ENCODE measurements at places on chromosomes 16 and 17.
A peak's percentile ranks its signal among the peaks of the same experiment; 100 is the strongest.

DNA sequence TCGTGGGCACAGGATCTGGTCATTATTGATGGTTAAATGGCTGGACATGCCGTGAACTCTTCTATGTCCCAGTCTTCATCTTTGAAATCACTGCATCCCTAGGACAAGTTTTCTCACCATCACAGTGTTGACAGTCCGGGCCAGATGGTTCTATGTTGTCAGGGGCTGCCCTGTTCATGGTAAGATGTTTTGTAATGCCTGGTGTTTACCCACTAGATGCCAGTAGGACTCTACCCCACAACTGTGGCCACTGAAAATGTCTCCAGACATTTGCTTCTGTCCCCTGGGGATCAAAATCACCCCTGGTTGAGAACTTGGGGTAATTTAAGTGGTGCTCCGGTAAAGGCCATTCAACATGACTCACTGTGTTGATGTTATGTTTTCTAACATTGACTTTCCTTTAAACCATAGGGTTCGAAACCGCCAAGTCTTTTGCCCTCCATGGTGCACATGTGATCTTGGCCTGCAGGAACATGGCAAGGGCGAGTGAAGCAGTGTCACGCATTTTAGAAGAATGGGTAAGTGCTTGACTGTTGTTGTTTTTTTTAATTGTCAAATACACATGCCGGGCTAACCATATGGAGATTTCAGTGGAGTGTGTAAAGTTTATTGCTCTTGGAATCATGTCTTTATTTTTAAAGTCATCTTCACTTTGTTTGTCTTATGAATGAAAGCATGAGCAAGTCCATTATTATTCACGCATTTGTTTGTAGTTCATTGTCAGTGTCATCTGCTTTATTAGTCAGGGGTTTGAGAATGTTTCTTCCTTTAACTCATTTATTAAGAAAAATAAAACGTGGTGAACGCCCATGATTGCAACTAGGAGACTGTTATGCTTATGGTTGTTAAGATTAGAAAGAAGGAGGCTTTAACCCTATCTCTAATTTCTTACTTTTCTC, 64.6 kb downstream of the WWOX start:
- no peak for DNase-seq

- DNase-seq, result no peak
Observed at GRCh38 chr17:35376245-35376644, 2.8 kb upstream of the SLFN11 start.

GRCh38 chr17:61322325-61323002, 77.2 kb upstream of the TBX2 start:
- DNase-seq, result no peak

- no peak for DNase-seq
Observed at GRCh38 chr16:85580684-85581083, 32.4 kb upstream of the GSE1 start.

DNA sequence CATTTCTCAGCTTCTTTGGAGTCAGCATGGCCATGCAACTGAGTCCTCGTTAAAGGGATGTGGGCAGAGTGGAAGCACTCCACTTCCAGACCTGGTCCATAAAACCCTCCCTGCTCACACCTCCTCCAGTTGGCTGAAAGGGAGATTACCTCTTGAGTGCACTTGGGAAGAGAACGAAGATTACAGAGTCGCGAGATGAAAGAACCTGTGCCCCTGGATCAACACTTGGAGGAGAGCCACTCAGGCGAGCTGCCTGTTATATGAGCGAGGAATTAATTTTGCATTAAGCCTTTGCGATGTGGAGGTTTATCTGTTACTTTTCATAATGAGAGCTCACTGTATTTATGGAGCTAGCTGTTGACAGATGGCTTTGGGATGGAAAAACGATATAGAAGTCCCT, 147.9 kb downstream of the MAF start:
- DNase-seq, result no peak

DNA sequence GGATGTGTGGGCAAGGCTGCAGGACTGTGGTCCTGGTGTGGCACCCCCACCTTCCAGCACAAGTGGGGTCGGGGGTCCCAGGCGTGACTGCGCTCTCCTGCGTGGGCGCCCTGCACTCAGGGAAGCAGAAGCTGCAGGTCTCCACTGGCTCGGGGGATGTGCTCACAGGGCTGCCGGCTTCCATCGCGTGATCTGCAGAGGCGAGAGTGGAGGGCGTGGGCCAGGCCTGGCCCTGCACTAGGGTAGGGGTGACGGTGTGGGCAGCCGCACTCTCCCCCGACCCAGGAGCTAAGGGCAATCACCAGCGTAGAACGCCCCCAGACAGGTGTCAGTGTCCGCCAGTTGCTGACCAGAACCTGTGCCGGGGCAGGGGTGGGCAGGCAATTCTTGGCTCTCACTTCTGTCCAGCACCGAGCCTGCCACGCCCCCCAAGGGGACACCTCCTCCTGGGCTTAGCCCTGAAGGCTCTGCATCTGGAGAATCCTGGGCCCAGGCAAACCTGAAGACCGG, 32.3 kb downstream of the TNFRSF13B start:
- peak; percentile 78 for DNase-seq

DNA sequence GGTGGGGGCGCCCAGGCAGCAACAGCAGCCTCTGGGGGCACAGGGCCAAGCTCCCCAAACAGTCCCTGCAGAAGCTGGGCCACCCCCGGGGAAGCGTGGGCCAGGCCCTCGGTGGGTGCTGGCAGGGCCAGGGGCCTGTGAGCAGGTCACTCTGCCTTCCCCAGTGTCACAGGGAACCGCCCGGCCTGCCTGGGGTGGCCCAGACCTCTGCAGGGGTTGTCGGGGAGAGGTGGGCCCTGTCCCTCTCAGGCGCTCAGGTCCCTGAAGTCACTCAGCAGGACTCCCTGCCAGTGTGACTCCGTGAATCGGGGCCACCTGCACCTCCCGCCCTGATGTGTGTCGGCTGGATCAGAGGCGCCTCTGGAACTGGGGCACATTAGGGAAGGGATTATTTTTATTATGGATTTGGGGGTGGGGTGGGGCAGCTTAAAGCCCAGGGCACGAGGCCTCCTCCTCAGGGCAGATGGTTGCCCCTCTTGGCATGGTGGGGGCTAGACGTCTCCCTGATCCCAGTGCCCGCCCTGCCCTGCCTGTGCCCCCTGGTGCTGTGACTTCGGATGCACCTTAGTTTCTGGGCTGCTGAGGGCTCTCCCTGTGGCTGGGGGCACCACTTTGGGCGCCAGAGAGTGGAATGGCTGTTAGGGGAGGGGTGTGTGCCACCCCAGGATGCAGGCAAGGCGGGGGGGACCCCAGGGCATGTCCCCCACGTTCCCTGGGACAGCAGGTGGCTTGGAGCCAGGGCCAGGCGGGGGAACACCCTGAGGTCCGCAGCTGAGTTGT, 1.2 kb upstream of the GNG13 start:
- DNase-seq, result no peak

- no peak for DNase-seq
Observed at GRCh38 chr17:69928611-69929010, 146.4 kb upstream of the KCNJ16 start.

DNA sequence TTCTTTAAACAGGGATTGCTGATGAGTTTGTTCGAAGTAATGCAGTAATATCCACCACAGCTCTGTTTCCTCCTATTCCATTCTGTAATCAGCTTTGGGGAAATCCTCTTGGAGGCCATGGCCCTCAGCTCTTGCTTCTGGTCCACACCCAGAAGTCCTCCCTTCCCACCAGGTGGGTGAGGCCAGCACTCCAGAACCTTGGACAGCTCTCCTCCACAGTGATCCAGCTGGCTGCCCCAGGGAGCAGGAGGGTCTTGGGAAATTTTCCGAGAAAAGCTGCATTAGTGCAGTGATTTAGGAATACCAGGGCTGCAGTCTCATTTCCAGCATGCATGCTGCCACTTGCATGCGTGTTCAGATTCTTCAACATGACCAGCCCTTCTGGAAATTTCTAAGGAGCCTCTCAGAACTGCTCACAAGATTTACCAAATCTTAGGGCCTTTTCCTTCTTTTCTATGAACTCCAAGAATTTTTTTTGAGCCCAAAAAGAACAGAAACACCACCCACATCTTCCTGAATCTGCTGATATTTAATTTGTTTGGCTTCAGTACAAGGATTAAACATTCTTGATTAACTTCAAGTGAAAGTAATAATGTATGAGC, 4.2 kb downstream of the SMPD3 start:
- no peak for DNase-seq

DNA sequence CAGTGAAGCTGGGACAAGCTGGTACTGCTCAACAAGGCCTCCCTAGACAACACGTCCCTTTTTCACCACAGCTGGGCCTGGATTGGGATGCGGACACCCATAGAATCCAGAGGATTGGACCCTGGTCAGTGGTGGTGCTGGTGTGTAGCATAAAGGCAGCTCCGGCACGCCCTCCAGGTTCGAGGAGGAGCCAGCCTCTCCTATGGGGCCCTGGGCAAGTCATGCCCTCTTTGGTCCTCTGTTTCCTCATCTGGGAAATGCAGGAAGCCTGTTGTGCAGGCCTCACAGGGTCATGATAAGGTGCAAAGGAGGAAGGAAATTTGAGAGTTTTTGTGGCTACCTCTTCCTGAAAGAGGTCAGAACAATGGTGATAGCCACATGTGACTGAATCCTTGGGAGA, 1741.7 kb downstream of the TP53TG3F start:
- DNase-seq, result no peak

GRCh38 chr17:7252176-7253043, at the start of gene ELP5:
ELP5 (plus strand) TSS chr17:7252215; CDS start chr17:7252551, 336 bp downstream.
- peak; percentile 95 for DNase-seq

GRCh38 chr17:40558300-40558889, 6.9 kb downstream of the CCR7 start:
- DNase-seq, result no peak

- no peak for DNase-seq
Observed at GRCh38 chr16:88643644-88643932, 5.2 kb downstream of the IL17C start.

GRCh38 chr17:31722251-31723056, 136.6 kb downstream of the COPRS start:
- DNase-seq, result no peak

DNA sequence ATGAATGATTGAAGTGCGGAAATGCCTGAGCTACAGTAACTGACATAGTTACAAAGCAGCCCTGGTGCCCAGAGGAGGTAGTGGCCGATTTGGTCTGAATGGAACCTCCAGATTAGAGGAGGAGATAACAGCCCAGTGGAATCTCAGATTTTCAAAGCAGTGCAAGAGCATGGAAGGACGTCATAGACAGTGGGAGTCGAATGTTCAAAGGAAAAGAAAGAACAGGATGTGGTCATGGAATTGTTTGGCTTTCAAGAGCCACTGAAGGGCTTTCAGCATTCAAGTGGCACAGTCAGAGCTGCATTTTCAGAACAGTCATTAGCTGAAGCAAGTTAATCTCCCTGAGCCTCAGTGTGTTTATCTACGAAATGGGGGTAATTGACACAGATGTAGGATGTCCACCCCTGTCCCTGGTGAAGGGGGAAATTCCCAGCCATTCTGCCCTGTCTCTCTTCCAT, 104.6 kb upstream of the CACNG3 start:
- DNase-seq, result peak; percentile 28

- DNase-seq, result no peak
Observed at GRCh38 chr17:83080579-83080857, 1.1 kb downstream of the METRNL start.

GRCh38 chr16:77877712-77878347, 89.5 kb downstream of the VAT1L start:
- DNase-seq, result no peak

- DNase-seq, result peak; percentile 32
Observed at GRCh38 chr17:31068291-31068690, 26.5 kb upstream of the NF1 start.

GRCh38 chr17:31379597-31380205, 11.8 kb upstream of the RAB11FIP4 start:
- no peak for DNase-seq

DNA sequence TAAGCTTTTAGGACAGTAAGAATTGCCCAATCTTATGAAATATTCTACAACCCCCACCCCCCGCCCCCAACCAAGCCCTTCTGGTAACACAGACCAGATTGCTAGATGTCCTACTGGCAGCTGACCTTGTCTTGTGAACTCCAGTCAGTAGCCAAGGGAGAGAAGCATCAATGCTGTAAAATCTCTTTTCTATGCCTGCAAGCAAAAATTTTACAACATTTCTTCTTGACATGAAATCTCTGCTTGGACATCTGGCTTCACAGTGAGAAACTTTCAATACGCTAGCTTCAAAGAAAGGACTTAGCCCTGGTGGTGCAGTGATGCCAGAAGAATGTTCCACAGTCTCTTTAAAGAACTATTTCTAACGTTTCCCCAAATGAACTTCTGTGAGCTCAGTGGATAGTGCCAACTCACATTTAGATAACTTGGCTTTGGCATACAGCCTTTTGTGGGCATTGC, 169.3 kb upstream of the AXIN2 start:
- no peak for DNase-seq

DNA sequence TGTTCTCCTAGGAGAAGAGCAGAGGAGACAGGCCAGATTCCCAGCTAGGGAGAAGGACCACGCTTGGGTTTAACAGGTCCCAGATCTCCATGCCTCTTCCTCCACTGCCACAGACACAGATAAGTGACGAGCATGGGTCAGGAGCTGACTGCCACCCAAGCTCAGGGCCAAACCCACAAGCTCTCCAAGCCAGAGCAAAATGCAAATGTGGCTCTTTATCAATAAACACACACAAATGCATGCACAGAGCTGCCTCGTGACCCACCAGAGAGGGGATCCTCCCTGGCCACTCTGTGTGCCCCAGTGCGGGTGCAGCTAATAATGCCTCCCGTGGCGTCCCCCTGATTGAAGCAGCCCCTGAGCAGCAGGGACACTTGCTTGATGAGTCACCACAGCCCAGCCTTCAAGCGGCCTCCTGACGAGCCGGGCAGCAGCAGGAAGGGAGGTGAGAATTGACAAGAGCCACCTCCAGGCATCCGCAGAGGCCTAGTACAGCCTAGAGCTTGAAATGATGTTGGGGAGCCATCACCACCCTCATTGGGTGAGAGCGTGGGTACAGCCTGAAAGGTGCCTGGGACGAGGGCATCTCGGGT, 143.9 kb downstream of the CCDC182 start:
- DNase-seq, result peak; percentile 40

GRCh38 chr17:82061047-82061925, 4.3 kb downstream of the DUS1L start:
- peak; percentile 74 for DNase-seq

GRCh38 chr16:58409316-58409973, 17.2 kb downstream of the GINS3 start:
- no peak for DNase-seq

DNA sequence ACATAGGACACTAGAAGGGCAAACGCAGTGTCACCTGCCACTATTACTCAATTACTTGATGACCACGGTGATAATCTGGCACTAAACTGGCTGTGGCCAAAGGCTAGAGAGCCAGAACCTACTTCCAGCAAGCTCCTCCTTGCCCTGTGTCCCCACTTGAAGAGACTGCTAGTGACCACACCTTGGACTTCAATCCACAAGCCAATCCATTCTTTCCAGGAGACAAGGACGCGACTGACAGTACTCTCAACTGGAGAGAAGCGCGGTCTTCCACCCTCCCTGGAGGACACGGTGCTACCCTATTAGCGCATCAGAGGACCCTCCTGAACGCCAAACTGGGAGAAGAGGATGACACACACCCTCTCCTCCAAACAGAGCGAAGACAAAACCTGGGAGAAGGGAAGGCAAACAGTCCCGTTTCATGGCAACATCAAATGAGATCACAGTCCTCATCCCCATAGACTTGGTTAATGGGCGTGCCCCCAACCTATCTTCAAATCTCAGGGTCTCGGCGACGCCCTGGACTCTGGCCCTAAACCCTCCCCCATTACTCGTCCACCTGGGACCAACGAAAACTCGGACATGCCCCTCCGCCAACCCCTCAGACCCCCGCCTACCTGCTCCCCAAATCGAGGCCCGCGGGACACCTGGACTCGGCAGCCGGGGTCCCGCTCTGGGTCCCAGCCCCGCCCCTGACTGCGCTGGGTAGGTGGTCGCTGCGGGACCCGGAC, 508 bp downstream of the FLCN start:
- DNase-seq, result no peak

Measured in upper lobe of left lung (tissue), 6 donors.